HCT116 (cell line): ENCODE measurements at places on chromosomes 7 and 10. TPM values are rescaled to one million over a fixed set of nuclear protein-coding genes. Genes with fewer than 3 reads are reported as not detected.

Gene LIPJ
- total RNA-seq: not detected

DNA sequence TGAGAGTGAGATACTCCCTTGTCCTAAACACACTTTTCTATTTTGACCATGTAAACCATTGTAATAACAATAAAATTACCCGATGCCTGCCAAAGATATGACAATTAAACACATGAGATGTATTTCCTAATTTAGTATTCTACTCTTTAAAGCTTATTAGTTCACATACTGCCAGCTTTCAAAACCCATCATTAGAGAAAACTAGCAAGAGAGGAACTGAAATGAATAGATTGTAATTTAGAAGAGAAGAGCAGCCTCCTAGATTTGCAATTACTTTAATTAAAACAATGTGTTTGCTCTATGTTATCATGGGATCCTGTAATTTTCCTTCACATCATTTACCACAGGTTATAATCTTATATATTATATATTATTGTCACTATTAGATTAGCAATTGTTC is 428.2 kb downstream of the THSD7A start:
- no peak for DNase-seq

Gene ACSM6
- not detected for total RNA-seq

DNA sequence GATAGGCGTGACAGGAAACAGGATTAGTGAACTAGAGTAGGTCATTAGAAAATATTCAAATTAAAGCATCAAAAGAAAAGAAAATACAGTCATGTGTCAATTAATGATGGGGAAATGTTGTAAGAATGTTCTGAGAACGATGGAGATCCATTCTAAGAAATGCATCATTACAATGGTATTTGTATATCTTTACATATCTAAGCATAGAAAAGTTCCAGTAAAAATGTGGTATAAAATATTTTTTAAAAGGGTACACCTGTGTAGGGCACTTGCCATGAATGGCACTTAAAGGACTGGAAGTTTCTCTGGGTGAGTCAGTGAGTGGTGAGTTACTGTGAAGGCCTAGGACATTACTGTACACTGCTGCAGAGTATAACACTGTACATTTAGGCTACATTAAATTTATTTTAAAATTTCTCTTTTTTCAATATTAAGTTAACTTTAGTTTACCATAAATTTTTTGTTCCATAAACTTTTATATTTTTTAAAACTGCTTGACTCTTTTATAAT is 282.5 kb downstream of the BMPER start:
- DNase-seq: no peak

DNA sequence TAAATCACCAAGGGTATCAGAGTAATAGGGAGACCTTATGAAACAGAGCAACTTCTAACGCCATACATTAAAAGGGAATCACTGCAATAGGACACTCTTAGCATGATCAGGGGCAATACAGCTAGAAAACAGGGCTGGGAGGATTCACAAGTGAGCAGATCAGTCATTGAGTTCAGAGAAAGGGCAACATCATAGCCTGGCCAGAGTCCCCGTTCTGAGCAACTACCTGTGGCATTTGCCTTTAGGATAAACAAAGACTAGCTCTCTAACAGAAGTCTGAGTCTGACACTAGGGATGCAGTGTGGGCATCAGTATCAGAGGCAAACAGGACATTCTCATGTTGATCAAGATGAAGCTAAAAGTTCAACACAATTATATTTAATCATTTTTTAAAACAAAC is 297.9 kb downstream of the DGKB start:
- DNase-seq: no peak

GRCh38 chr10:86370006-86370585 is 3.5 kb upstream of the GRID1 start:
- no peak for DNase-seq

Gene OIT3
- not detected for total RNA-seq

GRCh38 chr7:4203626-4204512 is 478.2 kb upstream of the FOXK1 start:
- DNase-seq: no peak

DNA sequence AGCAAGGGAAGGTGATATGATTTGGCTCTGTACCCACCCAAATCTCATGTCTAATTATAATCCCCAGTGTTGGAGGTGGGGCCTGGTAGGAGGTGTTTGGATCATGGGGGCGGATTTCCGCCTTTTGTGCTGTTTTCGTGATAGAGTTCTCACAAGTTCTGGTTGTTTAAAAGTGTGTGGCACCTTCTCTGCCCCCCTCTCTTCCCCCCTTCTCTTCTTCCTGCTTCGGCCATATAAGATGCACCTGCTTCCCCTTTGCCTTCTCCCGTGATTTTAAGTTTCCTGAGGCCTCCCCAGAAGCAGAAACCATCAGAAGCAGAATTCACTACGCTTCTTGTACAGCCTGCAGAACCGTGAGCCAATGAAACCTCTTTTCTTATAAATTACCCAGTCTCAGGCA is 21.1 kb downstream of the BTRC start:
- DNase-seq: no peak

Gene FKBP9
- 85.6 TPM for total RNA-seq

DNA sequence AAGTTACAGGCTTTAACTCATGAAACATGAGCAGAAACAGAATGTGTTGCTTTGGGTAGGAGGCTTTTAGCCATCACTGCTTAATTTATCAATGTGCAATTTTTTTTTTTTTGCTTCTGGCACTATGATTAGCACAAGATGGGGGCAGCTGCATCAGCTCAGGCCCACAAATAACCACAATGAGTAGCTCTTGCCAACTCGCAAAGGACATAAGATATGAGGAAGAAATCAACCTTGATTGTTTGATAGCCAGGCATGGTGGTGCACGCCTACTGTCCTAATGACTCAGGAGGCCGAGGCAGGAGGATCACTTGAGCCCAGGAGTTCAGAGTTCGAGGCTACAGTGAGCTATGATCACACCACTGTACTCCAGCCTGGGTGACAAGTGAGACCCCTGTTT is 12.3 kb downstream of the NOD1 start:
- DNase-seq: no peak

DNA sequence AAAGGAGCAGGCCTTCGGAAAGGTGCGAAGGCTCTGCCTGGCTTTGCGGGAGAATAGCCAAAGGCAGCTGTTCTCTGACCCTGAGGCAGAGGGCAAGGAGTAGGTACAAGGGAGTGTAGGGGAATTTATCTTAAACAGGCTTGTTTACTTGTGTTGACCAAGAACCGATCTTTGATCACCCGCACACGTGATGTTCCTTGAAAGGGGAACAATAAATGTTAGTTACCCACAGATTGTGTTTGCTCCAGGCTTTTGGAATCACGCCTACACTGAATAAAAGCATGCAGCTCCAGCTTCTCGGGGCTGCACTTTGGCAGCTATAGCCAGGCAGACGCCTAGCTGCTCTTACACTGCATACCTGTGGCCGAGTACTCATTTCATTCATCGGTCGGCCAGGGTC is 420.8 kb downstream of the PHF14 start:
- DNase-seq: no peak

DNA sequence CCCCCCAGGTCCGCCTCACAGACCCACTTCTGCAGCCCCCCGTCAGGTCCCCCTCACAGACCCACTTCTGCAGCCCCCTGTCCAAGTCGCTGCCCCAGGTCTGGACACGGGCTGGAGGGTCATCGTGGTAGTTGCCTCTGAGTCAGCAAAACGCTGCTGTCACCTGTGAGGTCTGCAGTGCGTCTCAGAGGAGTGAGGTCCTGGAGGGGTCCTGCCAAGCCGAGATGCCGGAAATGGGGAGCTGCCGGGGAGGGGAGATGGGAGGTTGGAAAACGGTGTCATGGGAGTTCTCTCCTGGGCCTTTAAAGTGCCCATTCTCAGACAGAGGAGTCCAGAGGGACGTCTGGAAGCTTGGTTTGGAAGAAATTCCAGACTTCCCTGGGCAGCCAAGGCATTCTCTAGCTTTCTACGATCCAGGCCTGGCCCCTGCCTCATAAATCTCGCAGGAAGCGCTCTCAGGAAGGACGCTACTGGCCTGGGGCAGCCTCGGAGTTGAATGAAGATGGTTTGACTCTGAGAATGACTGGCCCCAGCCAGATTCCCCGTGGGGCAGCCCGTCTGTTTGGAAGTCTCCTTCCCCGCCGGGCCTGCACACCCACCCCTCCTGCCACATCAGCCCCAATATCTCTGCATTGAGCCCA is 38.7 kb downstream of the CALML3 start:
- no peak for DNase-seq

- no peak for DNase-seq
These were observed 262.5 kb upstream of the GNAI1 start for GRCh38 chr7:79872176-79872575.

DNA sequence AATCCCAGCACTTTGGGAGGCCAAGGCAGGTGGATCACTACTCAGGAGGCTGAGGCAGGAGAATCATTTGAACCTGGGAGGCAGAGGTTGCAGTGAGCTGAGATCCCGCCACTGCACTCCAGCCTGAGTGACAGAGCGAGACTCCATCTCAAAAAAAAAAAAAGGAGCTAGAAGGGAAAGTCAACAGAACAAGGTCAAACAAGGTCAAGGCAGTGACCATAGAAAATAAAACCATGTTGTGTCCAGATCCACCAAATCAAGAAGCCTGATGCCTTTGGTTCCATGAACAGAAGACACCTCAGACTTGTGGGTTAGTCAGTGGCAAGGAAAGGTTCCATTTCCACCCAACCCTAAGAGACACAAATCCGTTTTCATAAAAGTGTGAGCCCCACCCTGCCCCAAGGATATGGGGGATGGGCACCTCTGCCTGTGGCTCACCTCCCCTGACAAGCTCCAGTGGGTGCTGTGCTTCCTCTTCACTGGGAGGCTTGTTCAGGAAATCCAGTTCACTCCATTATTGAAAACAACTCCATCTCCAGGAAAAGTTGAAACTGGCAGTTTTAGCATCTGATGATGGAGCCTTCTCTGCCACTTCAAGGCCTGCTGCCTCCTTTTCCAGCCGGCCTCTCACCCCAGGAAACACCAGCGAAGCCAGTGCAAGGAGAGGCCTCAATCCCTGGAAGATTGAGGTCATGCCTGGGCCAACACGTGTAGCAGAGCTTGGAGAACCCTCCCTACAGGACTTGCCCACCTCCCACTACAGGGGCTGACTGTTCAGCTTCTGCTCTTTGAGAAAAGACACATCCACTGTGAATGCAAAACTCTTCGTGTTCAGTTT is 152.9 kb downstream of the NRF1 start:
- DNase-seq: no peak

GRCh38 chr10:58104351-58104751 is 163.3 kb downstream of the IPMK start:
- no peak for DNase-seq

DNA sequence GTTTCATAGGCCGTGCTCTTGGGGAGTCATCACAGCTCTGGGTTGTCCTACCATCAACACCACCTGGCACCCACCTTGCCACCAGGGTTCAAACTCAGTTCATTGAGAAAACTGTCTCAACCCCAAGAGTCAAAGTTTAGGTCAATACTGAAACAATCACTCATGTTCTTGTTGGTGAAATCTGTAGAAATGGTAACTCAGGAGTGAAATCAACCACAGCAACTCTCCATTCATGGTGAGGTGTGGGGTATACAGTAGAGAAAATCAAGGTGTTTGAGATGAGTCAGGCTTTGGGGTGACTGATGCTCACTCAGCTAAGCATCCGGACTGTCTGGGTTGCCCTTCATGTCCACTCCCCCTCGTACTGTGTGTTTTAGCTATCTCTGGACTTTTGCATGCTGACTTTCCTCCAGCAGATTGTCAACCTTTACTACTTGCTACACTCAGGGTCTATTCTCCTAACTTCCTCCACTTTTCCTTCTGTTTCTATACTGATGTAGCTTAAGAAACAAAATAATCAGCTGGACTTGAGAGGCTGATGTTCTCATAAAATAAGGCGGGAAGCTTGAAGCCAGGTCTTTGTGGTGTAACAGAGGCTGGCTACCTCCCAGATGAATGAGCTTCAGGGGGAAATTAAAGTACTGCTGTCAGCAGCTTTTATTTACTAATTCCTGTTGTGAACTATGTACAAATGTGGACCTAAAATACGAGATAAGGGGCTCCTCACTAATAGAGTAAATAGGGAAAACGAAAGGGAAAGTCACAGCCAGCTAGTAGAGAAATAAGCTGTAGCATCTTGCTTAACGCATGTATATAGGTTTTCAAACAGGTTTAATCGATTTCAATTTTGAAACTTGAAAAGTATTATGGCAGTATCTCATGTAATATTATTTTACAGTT is 173.6 kb upstream of the AKR1E2 start:
- DNase-seq: no peak

GRCh38 chr10:125828311-125828710 is 5.0 kb downstream of the BCCIP start:
- DNase-seq: no peak

Gene GPR85
- total RNA-seq: not detected

DNA sequence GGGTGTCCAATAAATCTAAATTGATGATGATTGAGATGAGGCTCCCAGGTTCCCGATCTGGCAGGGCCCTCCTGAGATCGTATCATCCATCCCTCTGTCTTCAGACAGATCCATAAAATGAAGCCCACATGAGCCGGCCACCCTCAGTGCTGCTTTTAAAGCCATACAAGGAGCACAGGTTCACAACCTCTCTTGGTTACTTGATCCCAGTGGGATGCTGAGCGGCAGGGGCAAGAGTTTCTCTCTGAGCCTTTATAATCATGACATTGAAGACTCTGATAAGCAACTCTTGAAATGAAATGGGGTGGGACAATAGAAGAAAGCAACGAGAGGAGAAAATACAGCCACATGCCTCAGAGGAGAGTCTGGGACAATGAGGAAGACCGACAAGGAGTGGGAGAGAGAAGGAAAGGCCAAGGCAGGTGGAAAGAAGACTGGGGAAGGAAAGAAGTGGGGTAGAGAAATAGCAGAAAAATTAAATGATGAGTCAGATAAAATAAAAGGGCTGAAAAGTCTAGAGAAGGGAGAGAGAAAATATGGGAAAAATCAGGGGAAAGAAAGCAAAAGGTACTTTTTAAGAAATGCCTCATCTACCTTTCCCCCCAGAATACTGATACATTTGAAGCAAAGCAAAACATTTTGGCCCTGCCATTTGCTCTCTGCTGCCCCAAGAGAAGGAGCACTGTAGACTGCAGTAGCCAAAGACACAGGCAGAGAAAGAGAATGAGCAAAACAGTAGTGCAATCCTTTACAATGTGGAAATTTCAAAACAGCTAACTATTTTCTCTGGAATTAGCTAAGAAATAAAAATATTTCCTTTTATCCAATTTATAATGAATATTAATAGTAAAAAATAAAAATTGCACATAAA is 14.6 kb downstream of the GBX1 start:
- DNase-seq: no peak

GRCh38 chr10:99395750-99396445 is 34.5 kb downstream of the GOT1 start:
- no peak for DNase-seq

Gene CCL24
- total RNA-seq: not detected

Gene SH2D4B
- 0.22 TPM for total RNA-seq

Gene PGAM2
- total RNA-seq: 0.27 TPM

DNA sequence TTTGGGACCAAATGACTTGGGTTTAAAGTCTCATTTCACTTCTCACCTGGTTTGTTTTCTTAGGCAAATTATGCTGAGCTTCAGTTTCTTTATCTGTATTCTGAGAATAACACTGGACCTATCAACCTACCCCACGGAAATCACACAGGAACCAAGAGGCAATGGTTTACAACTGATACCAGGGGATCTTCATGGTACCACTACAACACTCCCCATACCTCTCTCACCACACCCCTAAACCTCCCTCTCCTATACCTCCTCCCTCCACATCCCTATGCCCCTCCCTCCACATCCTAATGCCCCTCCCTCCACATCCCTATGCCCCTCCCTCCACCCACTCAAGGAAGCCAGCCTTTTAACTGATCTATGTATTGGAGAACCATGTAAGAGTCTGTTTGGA is 9.9 kb downstream of the FAM204A start:
- DNase-seq: no peak

Gene LDB3
- 0.20 TPM for total RNA-seq

GRCh38 chr10:78448994-78449418 is 415.3 kb downstream of the RPS24 start:
- no peak for DNase-seq

GRCh38 chr10:91642831-91643692 is 10.2 kb upstream of the PPP1R3C start:
- no peak for DNase-seq
